ENCODE measurements at places on chromosomes 11 and 22.

GRCh38 chr11:56577621-56578020 is at the start of gene OR5M10:
OR5M10 (minus strand) TSS chr11:56577721; CDS start chr11:56577721, 0 bp downstream.
- no peak within 1 kb of the TSS for H3K27ac ChIP-seq
- no peaks in the 10 kb centered on the region for H3K27me3 ChIP-seq
- H3K4me3 ChIP-seq, result no peak within 1 kb of the TSS
- DNase-seq, result no peak
- no peaks in the 10 kb centered on the region for H3K4me1 ChIP-seq

- peak overlapping the region; percentile 0 for H3K4me3 ChIP-seq
- H3K4me1 ChIP-seq, result peaks cover 18% of the 10 kb centered on the region
- H3K27me3 ChIP-seq, result peaks cover 2% of the 10 kb centered on the region
- no peak for DNase-seq
Measured at GRCh38 chr11:36558571-36559413, 9.0 kb upstream of the RAG1 start.

- H3K4me1 ChIP-seq, result no peaks in the 10 kb centered on the region
- no peaks in the 10 kb centered on the region for H3K36me3 ChIP-seq
- H3K27me3 ChIP-seq, result peaks cover 9% of the 10 kb centered on the region
- DNase-seq, result no peak
Measured at GRCh38 chr11:27158456-27159334, 118.1 kb downstream of the BBOX1 start.

- H3K36me3 ChIP-seq, result peaks cover 88% of the 10 kb centered on the region
- no peak for DNase-seq
- H3K4me3 ChIP-seq, result no peak overlapping the region
- H3K27me3 ChIP-seq, result no peaks in the 10 kb centered on the region
Measured at GRCh38 chr22:27870234-27871191, 48.5 kb downstream of the PITPNB start.

GRCh38 chr11:84671325-84671999 is 955.7 kb downstream of the DLG2 start:
- no peak overlapping the region for H3K27ac ChIP-seq
- H3K27me3 ChIP-seq, result no peaks in the 10 kb centered on the region
- peaks cover 3% of the 10 kb centered on the region for H3K36me3 ChIP-seq
- H3K4me1 ChIP-seq, result no peaks in the 10 kb centered on the region
- H3K4me3 ChIP-seq, result no peak overlapping the region

DNA sequence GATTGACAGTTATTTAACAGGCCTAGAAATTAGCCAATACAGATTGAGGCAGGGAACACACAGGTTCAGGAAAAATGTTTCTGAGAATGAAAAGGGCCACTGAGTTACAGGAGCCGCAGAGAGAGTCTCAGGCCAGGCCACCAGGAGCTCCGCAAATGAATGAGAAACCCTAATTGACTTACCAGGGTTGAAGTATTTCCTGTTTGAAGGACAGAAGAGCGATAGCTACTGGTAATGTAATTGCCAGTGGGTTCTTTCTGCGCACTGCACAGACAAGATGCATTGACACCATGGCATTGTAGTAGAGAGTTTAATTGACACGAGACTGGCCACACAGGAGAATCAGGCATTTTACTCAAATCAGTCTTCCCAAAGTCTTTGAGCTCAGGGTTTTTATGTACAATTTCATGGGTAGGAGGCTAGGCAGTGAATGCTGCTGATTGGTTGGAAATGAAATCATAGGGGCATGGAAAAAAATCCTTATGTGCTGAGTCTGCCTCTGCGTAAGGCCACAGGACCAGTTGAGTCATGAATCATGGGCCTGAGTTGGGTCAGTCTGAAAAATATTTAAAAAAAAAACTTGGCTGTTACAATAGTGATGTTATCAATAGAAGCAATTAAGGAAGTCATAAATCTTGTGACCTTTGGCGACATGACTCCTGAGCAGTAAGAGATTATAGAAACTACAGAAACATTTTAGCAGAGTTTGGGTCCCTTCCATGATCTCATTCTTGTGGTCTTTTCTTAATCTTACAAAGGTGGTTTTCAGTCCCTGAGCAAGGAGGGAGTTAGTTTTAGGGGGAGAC is 203.8 kb downstream of the CASP12 start:
- H3K4me3 ChIP-seq, result no peak overlapping the region
- no peaks in the 10 kb centered on the region for H3K36me3 ChIP-seq
- no peak for DNase-seq
- H3K27me3 ChIP-seq, result no peaks in the 10 kb centered on the region
- H3K27ac ChIP-seq, result no peak overlapping the region

DNA sequence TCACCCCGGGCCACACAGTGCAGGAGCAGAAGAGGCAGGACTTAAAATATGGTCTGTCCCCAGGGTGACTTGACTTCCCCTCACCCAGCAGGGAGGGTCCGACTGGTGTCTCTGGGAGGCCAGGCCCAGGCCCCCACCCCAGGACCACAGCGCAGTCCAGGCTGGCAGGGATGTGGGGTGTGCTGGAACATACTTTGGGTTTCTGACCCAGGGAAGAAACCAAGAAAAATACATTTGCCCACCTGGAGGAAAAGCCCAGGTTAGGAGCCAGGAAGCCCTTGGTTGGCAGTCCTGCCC is 5.2 kb downstream of the C1QTNF6 start:
- H3K27ac ChIP-seq, result no peak overlapping the region
- no peaks in the 10 kb centered on the region for H3K36me3 ChIP-seq
- peak; percentile 32 for DNase-seq
- H3K27me3 ChIP-seq, result no peaks in the 10 kb centered on the region
- H3K4me3 ChIP-seq, result no peak overlapping the region

DNA sequence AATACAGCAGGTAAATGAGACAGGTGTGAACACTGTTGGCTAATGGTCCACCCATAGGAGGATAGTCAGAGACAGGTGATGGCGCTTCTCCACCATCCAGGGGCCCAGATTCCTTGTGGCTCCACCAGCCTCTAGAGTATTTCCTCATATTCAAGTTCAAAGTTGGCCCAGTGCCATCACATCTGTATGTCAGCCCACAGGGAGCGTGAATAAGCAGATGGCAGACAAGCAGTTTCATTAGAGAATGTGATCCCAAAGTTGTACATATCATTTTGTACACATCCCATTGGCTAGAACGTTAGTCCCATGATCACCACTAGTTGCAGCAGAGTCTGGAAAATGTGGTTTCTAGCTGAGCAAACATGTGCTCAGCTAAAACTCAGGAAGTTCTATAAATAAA is 11.0 kb upstream of the CWF19L2 start:
- H3K36me3 ChIP-seq, result peaks cover 7% of the 10 kb centered on the region
- no peak overlapping the region for H3K27ac ChIP-seq
- peaks cover 17% of the 10 kb centered on the region for H3K27me3 ChIP-seq
- H3K4me3 ChIP-seq, result no peak overlapping the region
- DNase-seq, result no peak

- H3K36me3 ChIP-seq, result no peaks in the 10 kb centered on the region
- no peak overlapping the region for H3K27ac ChIP-seq
- H3K4me3 ChIP-seq, result no peak overlapping the region
Measured at GRCh38 chr11:38323961-38324761, 1726.1 kb upstream of the RAG2 start.

DNA sequence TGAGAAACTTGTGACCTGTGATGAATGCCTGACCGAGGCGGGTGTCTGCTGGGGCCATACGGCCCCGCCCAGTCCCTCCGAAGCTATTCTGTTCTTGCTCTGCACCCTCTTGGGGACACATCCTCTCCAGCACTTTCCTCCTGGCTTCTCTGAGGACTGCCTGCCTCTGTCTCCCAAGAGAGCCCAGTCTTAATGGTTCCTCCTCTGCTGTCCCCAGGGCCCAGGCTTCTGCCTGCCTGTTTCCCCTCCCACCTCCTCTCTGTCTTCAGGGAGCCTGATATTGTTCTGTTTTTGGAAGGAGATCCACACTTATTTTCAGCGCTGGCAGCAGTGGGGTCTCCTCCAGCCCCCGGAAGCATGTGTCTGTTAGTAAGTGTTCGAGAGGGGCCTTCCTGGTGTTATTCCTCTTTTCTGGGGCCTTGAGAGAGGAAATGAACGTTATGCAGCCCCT is 18.7 kb downstream of the SYNGR1 start:
- peaks cover 2% of the 10 kb centered on the region for H3K36me3 ChIP-seq
- peak overlapping the region; percentile 22 for H3K27ac ChIP-seq
- H3K4me1 ChIP-seq, result peaks cover 8% of the 10 kb centered on the region
- no peaks in the 10 kb centered on the region for H3K27me3 ChIP-seq

- H3K4me3 ChIP-seq, result peak within 1 kb of the TSS; percentile 80
- DNase-seq, result no peak
- peaks cover 34% of the 10 kb centered on the region for H3K4me1 ChIP-seq
- no peaks in the 10 kb centered on the region for H3K36me3 ChIP-seq
Measured at GRCh38 chr11:119316729-119317591, at the start of gene MCAM. MCAM (minus strand) TSS chr11:119317130; CDS start chr11:119317101, 29 bp downstream.

GRCh38 chr11:122271137-122271536 is 155.1 kb upstream of the BLID start:
- DNase-seq, result no peak
- peaks cover 3% of the 10 kb centered on the region for H3K27me3 ChIP-seq
- no peak overlapping the region for H3K27ac ChIP-seq
- H3K36me3 ChIP-seq, result no peaks in the 10 kb centered on the region
